ENCODE measurements at places on chromosomes 16 and 17.

DNA sequence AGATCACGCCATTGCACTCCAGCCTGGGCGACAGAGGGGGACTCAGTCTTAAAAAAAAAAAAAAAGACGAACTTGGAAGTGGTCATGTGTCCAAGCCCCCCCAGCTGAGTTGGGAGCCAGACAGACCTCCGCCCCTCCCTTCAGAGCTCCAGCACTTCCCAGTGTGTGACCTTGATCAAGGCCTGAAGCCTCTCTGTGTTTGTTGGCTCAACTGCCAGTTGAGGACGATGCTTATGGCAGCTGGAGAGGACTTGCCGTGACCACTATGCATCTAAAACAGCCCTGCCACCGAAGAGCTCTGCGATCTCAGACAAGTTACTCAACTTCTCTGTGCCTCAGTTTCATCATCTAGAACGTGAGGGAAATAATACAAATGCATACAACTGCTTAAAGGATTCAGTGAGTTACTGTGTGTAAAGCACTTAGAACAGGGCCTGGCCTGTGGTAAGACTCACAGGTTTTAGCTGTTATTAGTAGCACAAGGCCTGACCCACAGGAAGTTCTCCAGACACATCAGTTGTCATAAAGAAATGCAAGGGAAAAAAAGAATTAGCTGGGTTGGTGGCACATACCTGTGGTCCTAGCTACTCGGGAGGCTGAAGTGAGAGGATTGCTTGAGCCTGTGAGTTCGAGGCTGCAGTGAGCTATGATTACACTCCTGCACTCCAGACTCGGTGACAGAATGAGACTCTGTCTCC is 7.0 kb upstream of the IL27 start:
- DNase-seq: peak; percentile 35

- DNase-seq: no peak
Measured at GRCh38 chr16:86637744-86638143, 59.4 kb downstream of the FOXL1 start.

DNA sequence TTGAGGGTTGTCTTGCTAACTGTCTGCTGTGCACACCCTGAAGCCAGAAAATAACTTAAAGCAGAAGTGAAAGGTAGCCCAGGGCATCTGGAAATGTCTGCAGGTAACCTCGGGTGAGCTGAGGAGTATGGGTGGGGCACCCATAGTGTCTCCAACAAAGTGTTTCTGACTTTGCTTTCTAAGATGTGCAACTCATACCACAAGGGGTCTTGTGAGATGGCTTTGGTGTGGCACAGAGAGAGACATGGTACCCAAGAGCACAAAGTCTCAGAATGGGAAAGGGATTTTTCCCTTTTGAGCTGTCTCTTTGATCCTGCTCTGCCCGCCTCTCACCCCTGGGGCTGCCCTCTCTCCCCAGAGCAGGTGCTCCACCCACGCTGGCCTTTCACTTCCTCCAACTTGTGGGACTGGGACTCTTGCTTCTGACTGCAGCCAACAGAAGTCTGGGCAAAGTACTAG is 6.9 kb downstream of the CHD9 start:
- no peak for DNase-seq

GRCh38 chr16:1124291-1124690 is 28.2 kb upstream of the C1QTNF8 start:
- DNase-seq: no peak

GRCh38 chr17:43548689-43549379 is 2.7 kb upstream of the ETV4 start:
- no peak for DNase-seq

- DNase-seq: no peak
Measured at GRCh38 chr16:7503666-7504065, 171.0 kb downstream of the RBFOX1 start.

- DNase-seq: no peak
Measured at GRCh38 chr16:87074641-87075318, 242.4 kb downstream of the C16orf95 start.

- DNase-seq: no peak
Measured at GRCh38 chr17:27338536-27338985, 44.6 kb downstream of the WSB1 start.

DNA sequence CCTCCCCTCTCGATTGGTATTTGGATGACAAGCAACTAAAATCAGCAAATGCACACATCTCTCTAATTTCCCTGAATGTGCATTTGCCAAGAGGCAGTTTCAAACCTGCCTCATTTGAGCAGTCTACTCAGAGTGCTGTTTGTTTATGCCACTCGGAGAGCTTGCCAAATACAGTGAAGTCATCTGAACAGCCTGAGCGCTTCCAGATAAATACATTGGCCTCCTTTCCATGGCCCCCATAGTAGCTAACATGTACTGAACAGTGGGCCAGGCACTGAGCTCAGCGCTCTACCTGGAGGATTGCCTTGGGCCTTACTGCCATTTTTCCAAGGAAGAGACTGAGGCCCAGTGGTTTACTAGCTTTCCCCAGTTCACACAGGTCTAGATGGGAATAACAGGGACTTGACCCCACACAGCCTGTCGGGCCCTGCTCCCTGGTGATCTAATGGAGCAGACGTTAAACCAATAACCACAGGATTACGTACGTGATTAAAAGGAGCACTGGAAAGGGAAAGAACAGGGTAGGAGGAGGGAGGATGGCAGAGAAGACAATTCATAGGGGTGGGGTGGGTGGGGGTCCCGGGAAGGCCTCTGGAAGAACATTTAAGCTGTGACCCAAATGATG is 18.7 kb upstream of the ANKRD40CL start:
- DNase-seq: no peak

DNA sequence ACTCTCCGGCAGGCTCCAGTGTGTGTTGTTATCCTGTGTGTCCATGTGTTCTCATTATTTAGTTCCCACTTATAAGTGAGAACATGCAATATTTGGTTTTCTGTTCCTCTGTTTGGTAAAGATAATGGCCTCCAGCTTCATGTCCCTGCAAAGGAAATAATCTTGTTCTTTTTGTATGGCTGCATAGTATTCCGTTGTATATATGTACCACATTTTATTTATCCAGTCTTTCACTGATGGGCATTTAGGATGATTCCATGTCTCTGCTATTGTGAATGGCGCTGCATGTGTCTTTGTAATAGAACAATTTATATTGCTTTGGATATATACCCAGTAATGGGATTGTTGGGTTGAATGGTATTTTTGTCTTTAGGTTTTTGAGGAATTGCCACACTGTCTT is 807.3 kb upstream of the CA10 start:
- DNase-seq: no peak

DNA sequence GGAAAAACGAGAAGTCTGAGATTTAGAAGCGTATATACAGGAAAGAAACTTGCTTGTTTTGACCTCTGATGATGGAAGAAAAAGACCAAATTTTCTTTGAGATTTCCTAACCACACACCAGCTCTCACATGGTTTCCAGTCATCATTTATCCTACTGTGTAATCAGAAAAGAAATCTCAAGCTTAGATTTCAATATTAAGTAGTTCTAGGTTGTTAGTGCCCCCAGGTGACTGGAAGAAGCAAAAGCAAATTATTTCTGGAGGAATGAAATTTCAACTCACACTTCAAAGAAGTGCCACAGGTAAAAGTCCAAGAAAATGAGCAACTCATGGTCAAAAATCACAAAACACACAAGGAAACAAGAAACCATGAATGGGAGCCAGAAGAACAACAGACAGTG is 51.8 kb upstream of the KDM6B start:
- DNase-seq: peak; percentile 20

DNA sequence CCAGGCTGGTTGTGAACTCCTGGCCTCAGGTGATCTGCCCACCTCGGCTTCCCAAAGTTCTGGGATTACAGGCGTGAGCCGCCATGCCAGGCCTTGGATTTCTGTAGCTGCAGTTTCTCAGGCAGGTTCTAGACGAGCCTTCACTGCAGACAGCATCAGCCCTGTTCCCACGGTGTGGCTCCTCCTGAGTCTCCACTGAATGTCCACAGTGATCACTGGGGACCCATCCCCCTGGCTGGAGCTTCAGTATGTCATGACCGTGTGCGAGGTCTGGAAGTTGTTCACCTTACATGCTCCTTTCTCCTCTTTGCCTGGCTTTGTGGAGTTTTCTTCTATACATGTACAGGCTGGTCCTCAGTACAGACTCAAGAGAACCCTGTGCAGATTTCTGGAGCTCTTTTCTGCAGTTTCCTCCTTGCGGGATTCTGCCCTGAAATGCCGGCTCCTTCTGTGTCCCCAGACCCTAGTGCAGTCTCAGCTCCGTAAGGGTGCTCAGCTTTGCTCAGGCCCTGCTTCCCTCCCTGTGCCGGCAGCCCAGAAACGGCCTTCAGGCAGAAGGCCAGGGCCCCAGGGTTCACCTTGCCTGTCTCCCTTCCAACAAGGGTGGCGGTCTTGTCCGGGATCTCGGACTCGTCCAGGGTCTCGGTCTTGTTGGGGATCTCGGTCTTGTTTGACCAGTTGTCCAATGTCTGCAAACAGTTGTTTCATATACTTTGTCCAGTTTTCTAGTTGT is 14.3 kb upstream of the FASN start:
- DNase-seq: no peak

DNA sequence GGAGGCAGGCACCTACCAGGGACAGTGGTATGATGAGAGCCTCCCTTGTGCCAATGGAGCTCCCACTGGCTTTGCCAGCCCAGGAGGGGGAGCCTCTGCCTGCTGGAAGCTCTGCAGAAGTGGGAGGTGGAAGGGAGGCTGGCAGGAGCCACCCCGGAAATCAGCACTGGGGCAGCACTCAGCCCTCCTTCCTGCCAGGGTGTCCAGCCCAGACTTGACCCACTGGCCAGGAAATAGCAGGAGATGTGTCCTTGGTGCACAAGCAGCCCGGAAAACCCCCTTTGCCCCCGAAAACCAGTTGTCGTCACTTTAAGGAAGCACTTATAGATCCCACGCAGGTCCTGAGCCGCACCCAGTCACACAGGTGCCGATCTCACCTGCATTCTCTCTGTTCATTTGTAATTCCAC is 49.3 kb upstream of the CACNG4 start:
- DNase-seq: no peak

DNA sequence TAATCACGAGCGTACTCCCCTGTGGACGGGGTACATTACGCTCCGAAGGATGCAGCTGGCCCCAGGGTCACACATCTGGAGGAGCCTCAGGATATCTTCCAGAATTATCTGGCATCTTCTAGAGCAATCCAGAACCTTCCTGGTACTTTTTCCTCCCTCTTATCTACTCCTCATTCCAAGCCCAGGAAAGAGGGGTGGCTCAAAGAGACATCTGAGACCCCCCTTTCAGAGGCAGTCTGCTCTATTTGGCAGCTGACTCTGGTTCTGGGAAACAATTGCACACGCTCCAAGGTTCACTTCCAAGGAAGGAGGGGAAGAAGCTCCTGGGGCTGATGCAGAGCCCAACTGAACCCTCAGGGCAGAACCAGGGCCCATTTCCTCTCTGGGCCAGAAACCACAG is 14.9 kb downstream of the RBFOX3 start:
- no peak for DNase-seq

GRCh38 chr17:79645777-79646088 is 34.9 kb upstream of the RBFOX3 start:
- no peak for DNase-seq

GRCh38 chr16:68230956-68231355 is 5.0 kb downstream of the ESRP2 start:
- no peak for DNase-seq

GRCh38 chr16:74503412-74503811 is 82.1 kb upstream of the CLEC18B start:
- no peak for DNase-seq

GRCh38 chr16:29837841-29838240 is 17.6 kb downstream of the MVP start:
- no peak for DNase-seq

DNA sequence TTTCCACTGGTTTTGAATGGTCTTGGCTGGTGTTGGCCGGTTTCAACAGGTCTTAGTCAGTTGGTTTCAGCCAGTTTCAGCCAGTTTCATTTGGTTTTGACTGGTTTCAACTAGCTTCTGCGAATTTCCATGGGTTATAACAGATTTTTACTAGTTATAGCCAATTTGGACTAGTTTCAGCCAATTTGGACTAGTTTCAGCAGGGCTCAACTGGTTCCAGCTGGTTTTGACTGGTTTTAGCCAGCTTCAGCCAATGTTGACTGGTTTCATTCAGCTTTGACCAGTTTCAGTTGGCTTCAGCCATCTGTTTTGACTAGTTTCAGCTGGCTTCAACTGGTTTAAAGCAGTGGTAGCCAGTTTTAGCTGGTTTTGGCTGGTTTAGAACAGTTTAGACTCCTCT is 432.6 kb downstream of the UTP18 start:
- no peak for DNase-seq

DNA sequence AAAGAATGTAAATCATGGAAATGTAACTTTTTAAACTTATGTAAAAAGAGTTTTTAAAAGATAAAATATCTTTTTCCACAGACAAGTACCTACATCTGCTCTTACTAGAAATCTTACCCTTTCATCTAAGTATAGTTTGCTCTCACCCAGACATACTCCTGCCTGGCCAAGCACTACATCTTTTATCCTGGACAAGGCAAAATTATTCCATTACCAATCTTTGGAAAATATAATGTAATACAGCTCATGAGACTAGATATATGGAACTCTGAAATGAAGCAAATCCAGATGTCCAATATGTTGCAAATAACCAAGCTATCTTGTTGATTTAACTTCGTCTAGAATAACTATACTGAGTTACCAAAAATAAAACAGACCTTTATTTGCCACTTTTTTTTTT is 50.0 kb downstream of the VMP1 start:
- DNase-seq: peak; percentile 43

DNA sequence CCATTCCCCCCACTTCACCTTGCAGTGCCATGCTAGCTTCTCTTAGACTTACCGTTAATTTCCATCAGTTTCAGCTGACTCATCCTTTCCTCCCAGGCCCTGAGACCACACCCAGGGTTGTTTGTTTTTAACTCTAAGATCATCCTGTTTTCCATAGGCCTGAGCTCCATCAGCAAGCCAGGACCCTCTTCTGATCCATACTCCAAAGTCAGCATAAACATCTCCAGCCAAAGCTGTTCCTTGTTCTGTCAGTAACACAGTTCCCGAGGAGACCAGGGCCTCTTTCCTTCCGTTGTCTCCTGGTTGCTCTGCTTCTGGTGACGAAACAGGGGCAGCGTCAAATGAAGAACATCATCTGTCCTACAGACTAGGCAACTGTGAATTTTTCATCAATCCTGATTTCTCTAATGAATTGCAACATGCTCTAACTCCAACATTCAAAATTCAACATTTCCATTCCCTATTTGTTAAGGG is 83.8 kb upstream of the HNF1B start:
- DNase-seq: peak; percentile 48

GRCh38 chr17:43846963-43847371 is at the start of gene CD300LG:
CD300LG (plus strand) TSS chr17:43847176; CDS start chr17:43847217, 41 bp downstream.
- no peak for DNase-seq

GRCh38 chr17:40264458-40265185 is 23.1 kb upstream of the CDC6 start:
- DNase-seq: no peak

DNA sequence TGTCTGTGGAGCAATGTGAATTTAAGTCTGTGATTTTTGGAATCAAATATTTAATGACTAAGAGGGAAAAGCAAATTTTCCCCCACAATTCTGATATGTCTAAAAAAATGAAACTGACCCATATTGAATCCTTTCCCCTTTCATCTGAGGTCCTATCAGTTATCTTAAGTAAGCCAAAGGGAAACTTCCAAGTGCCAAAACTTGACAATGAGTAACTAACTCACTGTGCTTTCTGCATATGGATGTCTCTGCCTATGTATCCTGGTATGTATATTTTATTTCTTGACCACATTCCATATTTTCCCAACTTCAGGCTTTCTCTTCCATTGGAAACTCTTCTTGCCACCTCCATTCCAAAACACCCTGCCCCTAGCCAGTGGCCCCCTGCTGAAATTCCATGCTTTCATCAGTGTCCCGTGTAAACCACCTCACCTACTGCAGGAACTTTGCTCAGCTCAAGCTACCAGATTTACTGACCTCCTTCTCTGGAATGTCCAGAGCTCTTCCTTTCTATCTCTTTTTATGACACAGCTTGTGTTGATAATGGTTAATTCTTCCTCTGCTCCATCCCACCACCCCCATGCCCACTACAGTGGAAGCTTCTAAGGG is 59.0 kb downstream of the TOX3 start:
- DNase-seq: no peak

Measured in fibroblast of skin of back (primary cell).